ENCODE measurements at places on chromosomes 13 and 19.

DNA sequence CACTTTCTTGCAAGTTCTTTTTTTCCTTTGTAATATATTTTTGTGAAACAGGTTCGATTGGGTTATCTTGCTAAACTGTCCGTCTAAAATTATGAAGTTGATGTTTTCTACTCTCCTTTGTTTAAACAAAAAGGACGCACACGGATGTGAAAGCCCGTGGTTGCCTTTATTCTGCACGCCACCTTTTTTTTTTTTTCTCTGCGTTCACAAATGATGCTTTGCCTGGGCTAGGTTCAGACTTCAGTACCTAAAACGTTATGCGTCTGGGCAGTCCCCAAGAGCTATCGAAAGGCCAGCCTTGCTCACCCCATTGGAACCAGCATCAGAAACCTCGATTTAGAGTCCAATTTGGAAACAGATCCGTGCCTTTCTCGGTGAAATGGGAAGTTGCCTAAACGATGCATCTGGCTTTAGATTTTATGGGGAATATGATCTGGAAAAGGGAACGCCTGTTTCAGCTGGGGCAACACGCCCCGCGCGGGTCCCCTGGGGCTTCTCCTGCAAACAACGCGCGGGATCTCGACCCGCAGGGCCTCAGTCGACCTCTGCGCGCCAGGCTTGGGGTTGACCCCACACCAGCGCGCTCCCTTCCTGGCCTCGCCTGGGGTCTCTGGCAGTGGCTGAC is 113.9 kb downstream of the KCNRG start:
- no peak for DNase-seq

GRCh38 chr13:95485045-95485517 is 67.4 kb upstream of the CLDN10 start:
- no peak for DNase-seq

DNA sequence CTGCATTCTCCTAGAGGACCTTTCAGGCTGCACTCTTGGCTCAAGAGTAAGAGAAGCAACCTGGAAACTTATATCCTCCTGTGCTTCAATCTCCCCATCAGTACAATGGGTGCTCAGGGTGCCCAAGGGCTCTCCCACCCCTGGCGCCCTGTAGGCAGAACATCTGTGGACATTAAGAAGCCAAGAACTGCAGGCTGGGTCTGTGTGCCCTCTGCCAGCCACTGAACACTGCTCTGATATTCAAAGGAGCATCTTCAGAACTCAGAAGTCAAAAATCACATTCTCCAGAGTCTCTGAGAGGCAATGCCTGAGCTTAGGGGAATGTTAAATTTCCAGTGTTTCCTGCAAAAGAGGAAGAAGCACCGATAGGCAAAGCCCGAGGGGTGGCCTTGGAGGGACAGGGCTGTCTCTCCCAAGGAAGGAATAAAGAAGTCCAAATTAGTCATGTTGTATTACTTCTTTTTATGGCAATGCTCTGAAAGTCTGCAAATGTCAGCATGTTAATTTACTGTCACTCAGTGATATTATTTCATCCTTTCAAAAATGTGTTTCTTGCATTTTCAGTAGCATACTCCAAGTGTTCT is 88.1 kb downstream of the TSHZ3 start:
- DNase-seq, result no peak

DNA sequence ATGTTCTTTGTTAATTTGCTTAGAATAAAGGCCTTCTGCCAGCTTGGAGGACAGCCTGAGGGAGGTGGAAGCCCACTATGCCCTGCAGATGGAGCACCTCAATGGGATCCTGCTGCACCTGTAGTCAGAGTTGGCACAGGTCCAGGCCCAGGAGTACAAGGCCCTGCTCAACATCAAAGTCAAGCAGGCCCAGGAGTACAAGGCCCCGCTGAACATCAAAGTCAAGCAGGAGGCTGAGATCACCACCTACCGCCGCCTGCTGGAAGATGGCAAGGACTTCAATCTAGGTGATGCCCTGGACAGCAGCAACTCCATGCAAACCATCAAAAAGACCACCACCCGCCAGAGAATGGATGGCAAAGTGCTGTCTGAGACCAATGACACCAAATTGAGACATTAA is 41.7 kb downstream of the ZNF85 start:
- no peak for DNase-seq

DNA sequence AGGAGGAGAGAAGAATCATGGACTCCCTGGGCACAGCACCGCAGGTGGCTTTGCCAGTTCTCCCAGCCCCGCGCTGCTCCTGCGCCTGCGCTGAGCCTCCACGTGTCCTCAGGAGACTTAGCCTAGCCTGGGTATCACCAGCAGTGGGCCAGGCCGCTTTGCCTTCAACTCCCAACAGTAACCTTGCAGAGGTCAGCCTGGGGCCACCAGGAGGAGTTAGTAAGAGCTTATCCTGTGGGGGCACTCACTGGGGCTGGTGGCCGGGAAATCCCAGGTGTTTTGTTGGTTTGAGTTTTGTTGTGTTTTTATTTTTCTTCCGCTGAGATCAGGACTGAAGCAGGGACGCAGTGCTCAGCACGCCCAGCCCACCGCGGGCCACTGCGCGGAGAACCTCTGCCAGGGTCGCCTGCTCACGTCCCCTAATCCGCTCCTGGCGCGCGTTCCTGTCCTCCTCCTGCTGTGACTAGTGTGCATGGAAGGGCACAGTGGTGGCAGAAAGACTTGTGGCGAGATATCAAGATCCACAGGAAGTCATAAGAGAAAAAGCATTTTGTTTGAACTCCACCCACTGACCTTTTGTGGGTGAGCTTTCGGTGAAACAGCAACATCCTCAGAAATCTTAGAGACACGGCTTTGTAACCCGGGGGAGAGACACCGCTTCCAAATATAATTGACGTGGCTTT is 207.4 kb upstream of the RFC3 start:
- DNase-seq, result no peak

DNA sequence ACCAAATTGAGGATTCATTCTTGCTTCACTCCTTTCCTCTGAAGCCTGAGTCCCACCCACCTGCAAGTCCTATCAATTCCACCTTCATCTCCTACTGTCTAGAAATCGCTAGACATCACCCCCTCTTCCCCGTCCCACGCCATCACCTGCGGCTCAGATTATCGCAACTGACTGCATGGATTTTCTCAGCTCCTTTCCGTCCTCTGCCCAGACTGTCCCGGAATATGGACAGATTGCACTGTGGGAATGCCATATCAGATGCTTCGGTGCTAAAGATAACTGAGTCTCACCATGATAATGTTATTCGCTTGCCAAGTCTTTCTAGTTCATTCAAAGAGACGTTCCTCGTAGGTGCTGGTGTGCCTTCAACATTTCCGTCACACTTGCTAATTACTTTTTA is 66.4 kb upstream of the USP29 start:
- no peak for DNase-seq

DNA sequence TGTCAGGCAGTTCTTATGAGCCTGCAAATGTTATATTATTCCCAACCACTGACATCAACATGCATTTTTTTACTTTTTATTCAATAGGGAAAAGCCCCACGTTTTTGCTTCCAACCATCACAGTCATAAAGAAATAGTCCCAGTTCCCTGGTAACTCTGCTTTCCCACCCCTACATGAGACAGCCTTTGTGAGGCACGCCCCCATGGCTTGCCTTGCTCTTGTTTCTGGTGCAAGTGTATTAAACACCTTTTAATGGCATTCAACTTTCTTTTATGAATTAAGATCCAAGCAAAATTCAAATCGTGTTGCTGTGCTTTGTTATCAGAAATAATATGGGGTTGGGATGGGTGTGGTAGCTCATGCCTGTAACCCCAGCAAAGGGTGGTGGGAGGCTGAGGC is 54.2 kb upstream of the ZNF429 start:
- no peak for DNase-seq

DNA sequence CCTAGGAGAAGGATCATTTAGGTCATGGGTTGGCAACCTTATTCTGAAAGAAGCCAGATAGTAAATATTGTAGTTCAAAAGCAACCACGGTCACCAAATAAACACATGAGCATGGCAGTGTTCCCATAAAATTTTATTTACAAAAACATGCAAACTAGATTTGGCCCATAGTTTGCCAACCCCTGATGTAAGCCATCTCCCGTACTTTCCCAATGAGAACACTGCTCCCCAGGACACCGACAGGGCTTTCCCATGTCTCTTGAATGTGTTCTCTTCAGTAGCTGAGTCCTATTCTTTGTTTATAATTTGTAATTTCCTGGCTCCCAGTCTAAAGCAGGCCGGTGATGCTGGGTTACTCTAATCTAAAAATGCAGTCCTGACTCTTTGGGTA is 239.6 kb downstream of the LHFPL6 start:
- DNase-seq, result no peak

- no peak for DNase-seq
Observed at GRCh38 chr19:7705387-7706187, 3.7 kb upstream of the FCER2 start.

DNA sequence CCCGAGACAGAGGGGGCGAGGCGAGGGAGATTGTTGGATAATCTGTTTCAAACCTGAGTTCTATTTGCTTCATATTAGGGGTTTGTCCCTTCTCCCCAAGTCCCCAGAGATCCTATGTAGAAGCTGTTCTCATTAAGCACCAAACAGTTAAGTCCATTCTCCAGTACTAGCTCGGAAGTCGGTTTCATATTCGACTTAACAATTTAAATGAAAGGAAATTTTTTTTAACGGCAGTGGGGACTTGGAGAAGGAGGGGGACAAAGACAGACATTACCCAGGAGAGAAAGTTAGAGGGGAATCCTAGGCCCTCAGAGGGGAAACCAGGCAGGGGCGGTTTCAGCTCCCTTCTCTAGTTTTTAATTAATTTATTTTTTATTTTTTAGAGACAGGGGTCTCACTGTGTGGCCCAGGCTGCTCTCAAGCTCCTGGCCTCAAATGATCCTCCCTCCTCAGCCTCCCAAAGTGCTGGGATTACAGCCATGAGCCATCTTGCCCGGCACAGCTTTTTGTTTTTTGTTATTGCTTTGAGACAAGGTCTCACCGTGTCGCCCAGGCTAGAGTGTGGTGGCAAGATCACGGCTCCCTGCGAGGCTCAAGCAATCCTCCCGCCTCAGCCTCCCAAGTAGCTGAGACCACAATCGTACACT is 13.7 kb upstream of the TLE2 start:
- DNase-seq, result no peak

Measured in NCI-H510A treated with DMSO at 0.1 percent for 48 hours (cell line).